Prostate gland (tissue), 2 donors: ENCODE measurements at places on chromosomes 12 and 14. TPM values are rescaled to one million over a fixed set of nuclear protein-coding genes. Genes with fewer than 3 reads are reported as not detected.

GRCh38 chr14:85217412-85217811 is 312.5 kb upstream of the FLRT2 start:
- DNase-seq, result no peak

GRCh38 chr14:60002819-60003492 is 83.0 kb downstream of the LRRC9 start:
- DNase-seq, result peak; percentile 8

IGF1 gene
- total RNA-seq, result 35.6 TPM

DNA sequence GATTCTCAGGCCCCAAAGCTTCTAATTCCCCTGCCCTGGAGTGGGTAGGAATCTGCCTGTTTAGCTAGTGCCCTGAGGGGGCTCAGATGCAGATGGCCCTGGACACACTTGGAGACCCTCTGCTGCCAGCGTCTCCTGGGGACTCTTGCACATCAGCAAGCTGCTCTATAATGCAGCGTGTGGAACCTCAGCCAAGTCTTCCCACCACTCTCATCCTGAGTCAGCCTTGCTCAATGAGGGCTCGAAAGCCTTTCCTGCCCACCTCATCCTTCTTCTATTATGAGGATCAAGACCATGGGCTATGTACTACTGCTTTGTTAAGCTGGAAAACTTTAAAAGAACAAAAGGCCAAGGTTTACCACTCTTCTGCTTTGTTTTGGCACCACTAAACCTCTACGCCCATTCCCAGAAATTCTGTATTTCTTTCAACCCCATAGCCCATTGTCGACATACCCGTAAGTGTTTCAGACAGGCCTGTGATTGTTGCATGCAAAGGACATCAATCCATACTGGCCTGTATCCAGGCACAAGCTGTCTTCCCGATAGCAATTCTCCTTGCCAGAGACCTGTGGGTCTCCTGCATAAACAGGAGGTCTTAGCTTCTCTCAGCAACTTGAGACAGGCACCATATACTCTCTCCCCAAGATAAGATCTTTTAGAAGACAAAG is 246.9 kb downstream of the DPF3 start:
- DNase-seq, result no peak

DNA sequence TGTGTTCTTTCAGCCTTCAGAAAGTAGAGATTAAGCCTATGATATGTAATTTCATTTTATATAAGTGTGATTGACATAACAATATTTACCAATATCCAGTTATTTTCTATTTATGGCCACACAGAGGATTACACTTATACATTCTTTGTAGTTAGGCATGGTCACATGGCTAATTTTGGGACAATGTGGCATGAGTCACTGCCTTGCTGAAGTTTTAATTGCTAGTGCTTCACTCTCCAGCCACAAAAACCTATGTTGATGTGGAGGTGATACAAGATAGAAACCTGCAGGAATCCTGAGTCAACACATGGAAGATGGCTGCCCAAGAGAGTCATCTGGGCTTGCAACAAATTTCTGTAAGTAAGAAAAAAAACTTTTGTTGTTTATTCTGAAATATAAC is 17.0 kb downstream of the CLEC14A start:
- DNase-seq, result no peak

GRCh38 chr12:132197581-132198354 is 53.5 kb downstream of the NOC4L start:
- no peak for DNase-seq

DNA sequence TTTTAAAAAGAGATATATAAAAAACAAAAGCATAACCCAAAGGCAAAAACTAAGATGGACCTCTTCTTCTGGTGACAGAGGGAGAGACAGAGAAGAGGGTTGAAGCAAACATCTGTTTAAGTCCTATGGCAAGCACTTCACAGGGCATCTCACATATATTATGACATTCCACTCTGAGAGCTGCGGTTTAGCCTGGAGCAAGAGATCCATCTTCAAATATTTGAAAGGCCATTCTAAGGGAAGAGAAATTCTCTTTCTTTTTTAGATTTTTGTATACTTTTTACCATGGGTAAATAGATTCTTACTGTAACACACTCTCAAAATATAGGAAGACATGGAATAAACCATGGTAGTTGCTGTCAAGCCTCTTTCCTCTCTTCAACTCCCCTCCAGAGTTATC is 204.1 kb downstream of the GXYLT1 start:
- no peak for DNase-seq

OR10P1 gene
- not detected for total RNA-seq

CLEC7A gene
- total RNA-seq, result 3.4 TPM

DNA sequence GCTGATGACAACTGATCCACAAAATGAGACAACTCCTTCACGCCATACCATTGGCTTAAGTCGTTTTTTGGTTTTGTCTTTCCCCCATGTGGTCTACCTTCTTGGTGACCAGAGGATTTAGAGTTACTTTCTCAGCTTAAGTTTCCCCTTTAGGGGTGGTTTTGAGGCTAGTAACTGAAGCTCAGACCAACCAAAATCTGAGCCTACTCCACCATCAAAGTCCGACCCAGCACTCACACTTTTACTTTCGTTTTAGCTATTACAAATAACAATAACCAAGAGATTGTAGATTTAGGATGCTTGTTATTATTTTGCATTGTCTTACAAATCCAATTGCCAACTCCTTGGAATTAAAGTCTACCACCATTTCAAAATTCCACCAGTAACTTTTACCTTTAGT is 130.6 kb upstream of the MDM1 start:
- DNase-seq, result no peak

AMN1 gene
- 11.9 TPM for total RNA-seq

KRT77 gene
- 0.57 TPM for total RNA-seq

GRCh38 chr14:101374373-101375338 is 186.6 kb upstream of the DIO3 start:
- DNase-seq, result no peak

DNA sequence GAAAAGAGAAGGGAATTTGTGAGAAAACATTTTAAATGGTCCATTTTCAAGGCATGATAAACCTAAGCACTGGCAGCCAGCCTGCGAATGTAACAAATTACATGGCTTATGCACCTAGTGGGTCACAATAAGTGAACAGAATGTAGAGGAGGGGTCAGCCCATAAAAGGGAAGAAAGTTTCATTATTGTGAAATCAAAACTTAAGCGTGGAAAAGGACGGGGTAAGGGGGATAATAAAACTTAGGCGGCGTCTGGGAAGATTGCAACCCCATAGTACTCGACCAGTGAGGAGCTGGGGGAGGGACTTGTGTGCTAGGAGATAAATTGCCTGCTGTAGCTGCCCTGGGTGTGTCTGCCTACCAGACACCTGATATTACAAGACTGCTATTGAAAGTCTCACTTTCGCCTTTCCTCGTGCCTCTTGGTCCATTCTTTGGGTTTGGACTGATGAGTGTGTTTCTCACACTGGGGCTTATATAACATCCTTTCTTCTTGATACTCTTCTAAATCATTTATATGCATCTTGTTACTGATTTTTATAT is 40.6 kb downstream of the ZDHHC17 start:
- no peak for DNase-seq

DNA sequence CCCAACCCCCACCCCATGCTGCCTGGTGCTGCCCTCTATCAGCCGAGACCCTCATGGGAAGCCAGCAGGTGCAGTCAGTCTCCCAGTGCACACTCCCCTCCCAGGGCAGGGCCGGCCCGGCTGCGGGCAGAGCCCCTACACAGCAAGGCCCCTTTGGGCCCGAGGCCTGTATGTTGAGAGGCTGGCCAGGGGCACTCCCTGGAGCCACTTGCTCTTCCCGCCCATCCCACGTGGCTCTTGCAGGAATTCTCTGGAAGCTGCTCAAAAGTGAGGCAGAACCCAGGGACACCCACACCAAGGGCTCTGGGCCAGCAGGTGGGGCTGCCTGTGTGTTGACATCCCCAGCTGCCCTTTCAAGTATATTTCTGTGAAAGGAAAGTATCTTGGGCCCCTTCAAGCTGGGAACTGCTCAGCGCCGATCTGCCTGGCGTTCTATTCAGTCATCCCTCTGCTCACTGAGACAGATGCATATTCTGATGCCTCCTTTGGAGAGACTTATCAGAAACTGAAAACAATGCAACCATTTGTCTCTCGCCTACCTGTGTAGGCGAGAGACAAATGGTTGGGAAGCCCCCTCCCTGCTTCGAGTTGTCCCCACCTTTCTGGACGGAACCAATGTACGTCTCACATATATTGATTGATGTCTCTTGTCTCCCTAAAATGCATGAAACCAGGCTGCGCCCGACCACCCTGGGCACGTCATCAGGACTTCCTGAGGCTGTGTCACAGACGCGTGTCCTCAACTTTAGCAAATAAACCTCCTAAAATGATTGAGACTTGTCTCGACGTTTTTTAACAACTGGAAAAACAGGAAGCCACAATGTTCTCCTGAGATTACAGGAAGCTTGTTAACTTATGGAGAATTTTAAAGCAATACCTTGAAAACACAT is 6.0 kb downstream of the GPR132 start:
- no peak for DNase-seq

GRCh38 chr12:52198454-52199215 is 6.8 kb upstream of the KRT80 start:
- no peak for DNase-seq

DNA sequence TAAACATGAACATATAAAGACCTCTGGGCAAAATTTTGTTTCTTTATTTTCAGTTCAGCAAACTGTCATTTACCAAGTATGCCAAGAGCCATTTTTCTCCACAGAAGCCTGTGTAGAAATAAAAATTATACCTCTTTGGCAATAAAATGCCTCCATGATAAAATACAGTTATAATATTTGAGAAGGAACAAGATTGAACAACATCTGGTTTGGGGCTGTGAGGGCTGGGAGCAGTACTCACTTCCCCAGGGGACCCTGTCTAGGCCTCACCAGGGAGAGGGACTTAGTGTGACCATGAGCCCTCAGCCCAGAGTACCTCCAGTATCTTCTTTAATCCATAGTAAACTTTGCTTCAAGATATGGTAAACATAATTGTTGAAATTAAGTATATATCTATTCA is 65.1 kb downstream of the DAAM1 start:
- no peak for DNase-seq

MMP17 gene
- total RNA-seq, result 35.7 TPM

DNA sequence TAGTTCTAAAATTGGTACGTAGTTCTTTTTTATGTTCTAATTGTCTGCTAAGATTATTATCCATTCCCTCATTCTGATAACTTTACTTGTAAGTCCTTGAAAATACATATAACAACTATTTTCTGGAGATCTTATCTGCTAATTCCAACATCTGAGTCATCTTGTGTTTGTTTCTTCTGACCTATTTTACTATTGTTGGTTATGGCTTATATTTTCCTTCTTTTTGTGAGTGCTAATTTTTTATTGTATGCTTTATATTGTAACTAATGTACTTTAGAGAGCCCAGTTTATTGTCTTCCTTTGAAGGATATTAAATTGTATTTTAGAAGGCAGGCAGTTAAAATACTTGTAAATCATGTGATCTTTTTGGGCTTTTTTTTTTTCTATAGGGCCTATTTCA is 149.3 kb upstream of the LRFN5 start:
- DNase-seq, result no peak

- DNase-seq, result no peak
These were observed 534.3 kb downstream of the SOX5 start for GRCh38 chr12:23415180-23415579.

GRCh38 chr12:133130808-133131128 is 341 bp downstream of the ZNF10 start:
- DNase-seq, result peak; percentile 20

NPFF gene
- total RNA-seq, result not detected

DNA sequence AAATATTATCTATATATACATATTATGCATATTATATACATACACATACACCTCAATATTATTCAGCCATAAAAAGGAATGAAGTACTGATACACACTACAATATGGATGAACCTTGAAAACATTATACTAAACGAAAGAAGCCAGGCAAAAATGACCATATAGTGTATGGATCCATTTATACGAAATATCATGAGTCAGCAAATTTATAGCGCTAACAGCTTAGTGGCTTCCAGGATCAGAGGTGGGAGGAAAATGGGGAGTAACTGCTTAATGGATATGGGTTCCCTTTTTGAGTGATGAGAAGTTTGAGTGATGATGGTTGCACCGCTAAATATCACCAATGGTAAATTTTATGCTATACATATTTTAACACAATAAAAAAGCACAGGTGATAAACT is 32.7 kb downstream of the PTGER2 start:
- no peak for DNase-seq

MYL6B gene
- total RNA-seq, result 66.4 TPM

PMCH gene
- total RNA-seq, result not detected

DNA sequence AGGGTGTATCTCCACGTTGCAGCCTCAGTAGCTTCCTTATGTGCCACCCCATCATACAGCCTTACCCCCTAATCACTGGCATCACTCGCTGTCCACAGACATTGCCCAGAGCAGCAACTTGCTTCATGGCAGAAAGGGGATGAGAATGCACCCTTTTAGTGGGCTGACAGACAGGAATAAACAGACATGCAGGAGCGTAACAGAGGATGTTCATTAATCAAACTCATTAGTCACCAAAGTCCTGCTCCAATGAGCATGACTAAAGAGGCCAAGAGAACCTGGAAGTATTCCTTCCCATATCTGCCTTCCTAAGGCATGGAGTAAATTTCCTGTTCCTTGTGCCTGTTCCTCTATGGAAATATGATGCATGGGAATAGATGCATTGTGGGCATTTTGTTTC is 197.0 kb downstream of the PHLDA1 start:
- DNase-seq, result no peak

FOXN4 gene
- 0.27 TPM for total RNA-seq

FOXG1 gene
- total RNA-seq, result 1.6 TPM

SIX1 gene
- total RNA-seq, result 23.5 TPM

DNA sequence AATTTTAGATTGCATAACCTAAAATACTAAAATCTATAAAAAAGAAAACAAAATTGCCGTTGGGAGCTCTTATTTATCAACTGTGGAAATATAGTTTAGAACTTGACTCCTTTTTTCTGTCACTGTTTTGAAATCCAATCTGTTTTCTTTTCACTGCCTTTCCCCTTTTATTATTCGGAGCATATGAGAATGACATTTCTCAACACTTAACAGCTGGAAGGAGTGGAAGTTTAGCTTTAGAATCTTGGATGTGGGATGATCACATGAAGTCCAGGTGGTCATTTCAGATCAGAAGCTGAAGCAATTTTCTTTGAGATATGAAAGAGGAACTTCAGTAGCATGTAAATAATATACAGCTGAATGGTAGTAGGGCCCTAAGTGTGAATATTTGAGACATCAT is 16.7 kb downstream of the TRHDE start:
- DNase-seq, result no peak

GRCh38 chr12:25236190-25236589 is 14.5 kb downstream of the KRAS start:
- no peak for DNase-seq

FAM181A gene
- total RNA-seq, result 3.1 TPM

KRT72 gene
- not detected for total RNA-seq

GRCh38 chr12:64716371-64716770 is 42.8 kb downstream of the GNS start:
- DNase-seq, result no peak

NINJ2 gene
- 17.3 TPM for total RNA-seq

BDKRB1 gene
- total RNA-seq, result not detected

- peak; percentile 25 for DNase-seq
These were observed 3.3 kb downstream of the FLRT2 start for GRCh38 chr14:85533023-85533860.

PPM1H gene
- total RNA-seq, result 27.0 TPM

- DNase-seq, result no peak
These were observed 66.4 kb upstream of the DCN start for GRCh38 chr12:91249054-91249453.

TRIM9 gene
- total RNA-seq, result 6.5 TPM

GRCh38 chr14:68741839-68742470 is 50.9 kb downstream of the ZFP36L1 start:
- no peak for DNase-seq

PRH2 gene
- not detected for total RNA-seq

- no peak for DNase-seq
These were observed 164.0 kb downstream of the ETV6 start for GRCh38 chr12:11813438-11813813.

- DNase-seq, result no peak
These were observed 182.3 kb downstream of the KIF26A start for GRCh38 chr14:104320611-104321086.
